ENCODE measurements at places on chromosomes 12 and 14.

DNA sequence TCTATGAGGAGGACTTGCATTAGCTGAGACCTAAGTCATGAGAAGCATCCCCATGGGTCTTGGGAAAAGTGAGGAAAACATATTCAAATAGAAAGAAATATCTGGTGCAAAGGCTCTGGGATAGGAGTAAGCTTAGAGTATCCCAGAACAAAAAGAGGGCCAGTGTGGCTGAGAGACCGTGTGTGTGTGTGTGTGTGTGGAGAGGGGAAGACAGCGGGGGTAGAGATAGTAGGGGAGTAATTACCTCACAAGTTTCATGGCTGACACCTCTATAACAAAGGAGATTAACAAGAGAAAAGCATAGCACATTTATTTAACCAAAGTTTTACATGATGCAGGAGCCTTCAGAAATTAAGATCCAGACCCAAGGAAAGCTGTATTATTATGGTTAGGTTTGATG lies 440.5 kb downstream of the RAD51B start:
- DNase-seq = no peak

GRCh38 chr12:106174876-106175275 lies 36.1 kb upstream of the NUAK1 start:
- no peak for DNase-seq

GRCh38 chr14:106511006-106511799 lies 984.8 kb downstream of the TMEM121 start:
- DNase-seq = no peak

DNA sequence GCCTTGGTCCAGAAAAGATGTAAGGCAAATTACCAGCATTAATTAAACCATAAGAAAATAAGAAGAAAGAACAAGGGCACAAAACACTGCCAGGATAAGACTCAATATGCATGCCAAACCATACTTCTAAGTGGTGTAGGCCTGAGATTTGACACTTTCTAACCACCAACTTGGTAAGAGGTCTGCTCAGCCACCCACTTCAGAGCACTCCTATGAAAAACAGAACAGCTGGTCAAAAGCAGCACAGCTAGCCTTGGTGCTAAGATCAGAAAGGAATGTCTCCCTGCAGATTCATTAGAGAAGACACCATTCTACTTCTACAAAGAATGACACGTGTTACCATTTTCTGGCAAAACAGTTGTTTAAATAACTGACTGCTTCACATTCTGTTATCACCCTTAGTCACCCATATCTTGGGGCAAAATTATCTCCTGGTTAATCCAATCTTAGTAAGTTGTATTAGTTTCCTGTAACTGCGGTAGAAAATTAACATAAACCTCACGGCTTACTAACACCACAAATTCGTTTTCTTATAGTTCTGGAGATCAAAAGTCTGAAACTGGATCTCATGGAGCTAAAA lies 13.2 kb downstream of the RPS6KA5 start:
- no peak for DNase-seq

DNA sequence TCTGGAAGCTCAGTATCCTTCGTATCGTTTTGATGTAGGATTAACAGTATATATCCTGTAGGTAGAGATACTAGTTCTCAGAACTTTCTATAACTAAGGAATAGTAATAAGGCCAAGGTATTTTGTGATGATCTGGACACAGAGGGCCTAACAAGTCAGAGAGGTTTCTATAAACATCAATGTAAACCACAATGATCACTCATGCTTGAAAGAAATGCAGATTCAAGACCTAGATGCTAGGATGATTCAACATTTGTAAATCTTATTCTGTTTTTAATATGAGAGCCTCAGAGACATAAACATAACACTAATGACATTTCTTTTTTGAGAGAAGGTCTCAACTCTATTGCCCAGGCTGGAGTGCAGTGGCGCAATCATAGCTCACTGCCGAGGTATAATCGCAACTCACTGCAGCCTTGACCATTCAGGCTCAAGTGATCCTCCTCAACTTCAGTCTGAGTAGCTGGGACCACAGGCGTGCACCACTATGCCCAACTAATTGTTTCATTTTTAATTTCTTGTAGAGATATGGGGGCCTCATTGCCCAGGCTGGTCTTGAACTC lies 16.2 kb downstream of the SUPT16H start:
- no peak for DNase-seq

GRCh38 chr14:34111953-34112352 lies 161.1 kb upstream of the EGLN3 start:
- DNase-seq = peak; percentile 1

GRCh38 chr14:71466946-71467345 lies 465.3 kb upstream of the RGS6 start:
- no peak for DNase-seq

DNA sequence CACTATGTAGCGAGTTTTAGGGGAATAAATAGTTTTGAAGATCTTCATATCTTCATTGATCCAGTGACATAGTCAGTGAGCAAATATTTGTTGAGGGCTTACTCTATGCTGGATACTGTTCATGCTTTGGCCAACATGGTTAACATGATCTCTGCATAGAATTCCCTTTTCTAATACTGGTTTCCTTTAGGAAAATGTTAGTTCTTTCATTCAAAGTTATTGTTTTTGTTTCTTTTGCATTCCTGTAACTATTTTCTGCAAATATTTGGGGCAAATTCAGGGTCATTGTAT lies 226.5 kb downstream of the C12orf50 start:
- no peak for DNase-seq

GRCh38 chr12:15648558-15648957 lies 140.6 kb downstream of the EPS8 start:
- no peak for DNase-seq

GRCh38 chr14:58731465-58732293 lies 93.9 kb downstream of the DACT1 start:
- no peak for DNase-seq

DNA sequence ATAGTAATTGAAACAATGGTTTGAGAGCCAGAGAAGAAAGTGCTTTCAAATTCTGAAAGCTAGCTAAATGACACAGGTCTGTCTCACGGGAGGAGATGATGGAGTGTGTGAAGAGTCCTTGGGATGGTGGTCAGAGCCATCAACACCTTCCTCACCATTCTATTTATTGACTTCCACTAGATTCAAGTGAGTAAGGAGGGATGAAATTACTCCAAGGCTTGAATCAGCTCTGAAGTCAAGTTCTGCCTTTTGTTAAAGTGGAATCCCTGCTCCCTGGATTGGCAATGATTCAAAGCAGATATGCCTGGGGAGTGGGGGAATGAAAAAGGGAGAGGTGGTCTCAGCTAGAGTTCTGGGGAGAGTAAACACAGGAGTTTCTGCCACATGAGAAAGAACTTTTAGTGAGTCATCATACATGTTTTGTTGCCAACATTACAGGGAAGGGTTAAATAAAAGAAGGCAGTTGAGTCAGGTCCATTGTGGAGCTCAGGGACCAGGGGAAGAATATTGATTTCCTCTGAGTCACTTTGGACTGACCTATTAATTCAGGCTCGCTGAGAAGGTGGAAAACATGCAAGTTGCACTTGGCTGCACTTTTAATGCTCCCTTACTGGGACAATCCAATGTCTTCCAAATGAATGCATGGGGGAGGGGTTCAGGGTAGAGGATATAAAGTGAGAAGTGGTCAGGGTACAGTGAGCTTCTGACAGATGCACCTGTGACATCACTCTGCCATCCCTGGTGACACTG lies 142.7 kb downstream of the TBX5 start:
- DNase-seq = no peak

- peak; percentile 55 for DNase-seq
These were observed 72.0 kb upstream of the RESF1 start for GRCh38 chr12:31887109-31887811.

GRCh38 chr14:22532345-22533056 lies 56.5 kb downstream of the DAD1 start:
- no peak for DNase-seq

- DNase-seq = peak; percentile 4
These were observed 769.4 kb upstream of the USP15 start for GRCh38 chr12:61490526-61491498.

DNA sequence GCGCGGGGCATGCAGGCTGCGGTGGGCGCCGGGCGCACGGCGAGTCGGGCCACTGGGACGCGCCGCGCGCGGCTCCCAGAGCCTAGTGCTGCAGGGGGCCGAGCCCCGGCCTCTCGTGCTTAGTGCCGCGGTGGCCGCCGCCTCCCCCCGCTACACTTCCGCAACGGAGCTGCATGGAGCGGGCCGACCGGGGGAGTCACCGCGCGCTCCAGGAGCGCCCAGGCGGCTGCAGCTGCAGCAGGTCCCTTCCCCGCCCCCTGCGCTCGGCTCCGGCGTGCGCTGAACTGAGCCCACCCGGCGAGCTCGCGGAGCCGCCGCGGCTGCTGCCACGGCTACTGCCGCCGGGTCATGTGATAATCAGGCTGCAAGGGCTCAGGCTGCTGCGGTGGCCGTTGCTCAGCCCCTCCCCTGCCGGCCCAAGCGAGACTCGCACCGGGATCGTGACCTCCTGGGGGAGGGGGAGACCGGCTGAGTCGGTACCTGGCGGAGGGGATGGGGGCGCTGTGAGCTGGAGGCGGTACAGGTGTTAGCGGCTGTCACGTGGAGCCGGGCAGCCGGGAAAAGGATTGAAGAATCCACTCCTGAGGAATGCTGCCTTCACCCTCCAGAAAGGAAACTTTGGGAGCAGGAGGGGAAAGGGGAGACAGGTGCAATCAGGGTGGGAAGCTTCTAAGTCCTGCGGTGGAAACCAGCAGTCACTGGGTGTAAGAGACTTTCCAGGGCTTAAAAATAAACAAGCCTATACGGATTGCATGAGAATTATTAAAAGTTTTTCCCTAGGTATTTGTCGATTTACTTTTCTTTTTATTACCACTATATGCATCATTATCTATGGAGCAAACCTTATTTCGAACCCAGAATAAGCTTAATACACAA lies at the start of gene PPM1H:
TSS of gene PPM1H (minus strand) at position 352 of the 876 bp plus-strand sequence. CDS start 414 bp downstream, outside the sequence.
- peak; percentile 91 for DNase-seq

DNA sequence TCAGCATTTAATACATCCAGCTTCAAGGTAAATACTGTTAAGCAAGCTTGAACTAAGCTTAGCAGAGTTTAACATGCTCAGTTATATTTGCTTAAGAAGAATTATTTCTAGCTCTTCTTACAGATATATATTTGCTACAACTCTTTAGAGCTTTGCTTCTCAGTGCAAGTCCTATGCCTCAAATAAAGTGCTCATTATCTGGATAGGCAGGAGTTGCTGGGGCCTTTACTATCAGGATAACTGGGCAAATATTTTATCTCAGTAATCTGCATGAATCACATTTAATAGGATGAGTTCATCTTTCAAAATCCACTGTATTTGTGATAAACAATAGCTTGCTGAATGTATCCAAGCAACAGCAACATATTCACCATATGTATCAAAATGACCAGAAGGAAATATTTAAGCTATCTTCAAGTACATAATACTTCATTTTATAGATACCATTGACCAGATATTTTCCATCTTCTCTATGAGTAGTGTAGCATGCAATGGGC lies 187.6 kb downstream of the NOVA1 start:
- no peak for DNase-seq

GRCh38 chr12:131539381-131539780 lies 171.5 kb upstream of the SFSWAP start:
- DNase-seq = no peak

GRCh38 chr14:101068313-101069227 lies 165.0 kb upstream of the RTL1 start:
- DNase-seq = no peak

DNA sequence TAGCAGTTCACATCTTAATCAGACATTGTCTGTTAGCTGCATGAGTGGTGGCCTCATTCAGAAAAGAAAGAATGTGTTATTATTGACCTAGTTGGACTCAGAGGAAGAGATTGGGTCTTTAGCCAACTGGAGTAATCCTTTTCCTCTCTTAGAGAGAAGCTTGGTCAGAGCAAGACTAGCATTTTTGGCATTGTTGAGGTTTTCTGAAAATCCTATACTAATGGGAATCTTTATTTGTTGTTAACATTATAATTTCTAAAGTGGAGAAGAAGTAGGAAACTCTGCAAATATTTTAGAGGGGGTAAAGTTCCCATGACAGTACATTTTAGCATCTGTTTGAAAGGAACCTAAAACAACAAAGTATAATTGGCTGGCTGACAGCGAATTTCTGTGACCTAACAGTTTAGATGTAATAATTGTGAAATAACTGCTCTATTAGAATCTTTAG lies 9.7 kb downstream of the TOX4 start:
- no peak for DNase-seq

DNA sequence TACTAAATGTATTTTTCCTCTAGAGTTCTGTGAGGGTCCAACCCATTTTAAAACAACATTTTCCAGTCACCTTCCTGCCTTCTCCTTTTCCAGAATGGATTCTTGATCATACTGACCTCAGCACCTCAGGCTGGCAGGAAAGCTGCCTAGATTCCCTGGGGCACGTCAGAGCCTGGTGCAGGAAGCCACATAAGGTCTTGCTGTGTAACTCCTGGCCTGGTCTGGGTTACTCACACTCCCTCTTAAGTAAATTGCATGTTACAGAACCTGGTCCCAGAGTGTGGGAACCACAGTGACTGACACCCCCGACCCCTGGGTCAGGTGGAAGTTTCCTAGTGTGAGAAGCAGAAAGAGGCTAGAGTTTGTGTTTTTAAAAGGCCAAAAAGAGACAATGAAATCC lies 209.8 kb downstream of the SPTSSA start:
- DNase-seq = no peak

- DNase-seq = peak; percentile 12
These were observed 189.9 kb downstream of the VRK1 start for GRCh38 chr14:96987086-96987474.

- no peak for DNase-seq
These were observed 248.8 kb downstream of the APAF1 start for GRCh38 chr12:98893675-98894411.

DNA sequence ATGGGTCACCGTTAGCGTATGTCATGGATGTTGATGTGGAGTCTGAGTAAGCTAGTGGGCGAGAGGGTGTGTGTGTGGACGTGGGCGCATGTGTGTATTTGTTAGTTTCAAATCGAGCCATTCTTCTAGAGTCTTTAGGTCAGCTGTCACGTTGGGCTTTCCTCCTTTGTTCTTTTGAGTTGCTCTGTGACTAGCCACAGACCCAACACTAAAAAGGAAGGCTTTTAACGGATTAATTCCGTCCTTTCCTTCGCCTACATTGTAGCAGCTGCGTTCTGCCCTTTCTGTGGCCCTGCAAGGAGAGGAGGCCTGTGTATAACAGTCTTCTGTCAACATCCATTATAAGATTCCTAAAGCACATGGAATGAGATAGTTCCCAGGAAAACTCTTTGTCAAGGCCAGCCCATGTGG lies 117.2 kb upstream of the DNM1L start:
- DNase-seq = no peak

- peak; percentile 85 for DNase-seq
These were observed 11.9 kb downstream of the RARG start for GRCh38 chr12:53219956-53220693.

DNA sequence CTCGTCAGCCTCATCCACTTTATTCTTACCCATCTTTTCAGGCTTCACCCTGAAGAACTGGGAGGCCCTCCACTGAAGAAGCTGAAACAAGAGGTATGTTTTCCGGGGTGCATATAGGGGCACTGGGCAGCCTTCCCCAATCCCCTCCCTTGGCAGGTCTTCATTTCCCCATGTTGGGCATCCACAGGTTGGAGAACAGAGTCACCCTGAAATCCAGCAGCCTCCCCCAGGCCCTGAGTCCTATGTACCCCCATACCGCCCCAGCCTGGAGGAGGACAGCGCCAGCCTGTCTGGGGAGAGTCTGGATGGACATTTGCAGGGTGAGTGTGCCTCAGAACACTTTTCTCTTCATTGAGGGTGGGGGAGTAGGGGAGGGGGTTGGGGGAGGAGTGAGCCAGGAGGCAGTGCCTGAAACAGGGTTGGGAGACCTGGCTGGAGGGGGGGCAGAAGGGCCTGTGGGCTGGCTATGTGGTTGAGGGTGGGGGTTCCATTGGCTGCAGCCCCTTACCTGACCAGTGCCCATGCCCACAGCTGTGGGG lies 4.0 kb downstream of the NAB2 start:
- DNase-seq = no peak

Data from OCI-M1 (cell line).